ENCODE measurements at places on chromosomes 7 and 10. TPM values are rescaled to one million over a fixed set of nuclear protein-coding genes. Genes with fewer than 3 reads are reported as not detected.

DNA sequence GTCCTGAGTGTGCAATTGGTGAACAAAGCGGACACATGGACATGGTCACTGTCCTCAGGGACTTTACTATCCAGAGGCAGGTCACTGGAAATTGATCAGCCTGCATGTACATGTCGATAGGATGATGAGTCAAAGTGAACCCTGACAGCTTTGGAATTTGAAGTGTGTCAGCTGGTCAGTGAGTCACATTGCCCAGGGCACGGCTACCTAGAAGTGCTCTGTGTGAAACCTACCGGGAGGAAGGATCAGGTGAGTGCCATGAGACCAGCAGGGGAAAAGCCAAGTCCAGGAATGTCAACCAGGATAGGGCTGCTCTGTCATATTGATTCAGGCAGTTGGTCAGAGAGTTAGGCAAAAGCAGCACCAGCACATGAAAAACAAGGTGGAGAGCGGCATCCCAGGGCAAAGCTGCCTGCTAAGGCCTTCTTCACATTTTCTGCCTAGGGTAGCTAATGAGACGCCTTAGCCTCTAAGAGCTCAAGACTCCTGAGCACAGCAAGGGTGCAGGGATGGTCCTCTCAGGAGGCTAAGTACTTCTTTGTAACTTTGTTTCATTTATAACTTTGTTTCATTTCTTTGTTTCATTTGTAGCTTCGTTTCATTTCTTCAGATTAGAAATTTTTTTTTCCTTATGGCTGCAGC is 19.4 kb upstream of the PDCD4 start:
- no peak overlapping the region for H3K4me3 ChIP-seq
- H3K36me3 ChIP-seq = no peaks in the 10 kb centered on the region
- no peak overlapping the region for H3K27ac ChIP-seq
- H3K27me3 ChIP-seq = peaks cover 4% of the 10 kb centered on the region

GPR26 gene
- not detected for total RNA-seq

PLA2G12B gene
- total RNA-seq = not detected

EIF4EBP2 gene
- total RNA-seq = 40.4 TPM

- no peak for DNase-seq
- H3K27ac ChIP-seq = no peak overlapping the region
- H3K27me3 ChIP-seq = no peaks in the 10 kb centered on the region
- H3K4me1 ChIP-seq = peaks cover 2% of the 10 kb centered on the region
- H3K4me3 ChIP-seq = no peak overlapping the region
These were observed 54.1 kb downstream of the MTERF1 start for GRCh38 chr7:91826377-91826776.

DNA sequence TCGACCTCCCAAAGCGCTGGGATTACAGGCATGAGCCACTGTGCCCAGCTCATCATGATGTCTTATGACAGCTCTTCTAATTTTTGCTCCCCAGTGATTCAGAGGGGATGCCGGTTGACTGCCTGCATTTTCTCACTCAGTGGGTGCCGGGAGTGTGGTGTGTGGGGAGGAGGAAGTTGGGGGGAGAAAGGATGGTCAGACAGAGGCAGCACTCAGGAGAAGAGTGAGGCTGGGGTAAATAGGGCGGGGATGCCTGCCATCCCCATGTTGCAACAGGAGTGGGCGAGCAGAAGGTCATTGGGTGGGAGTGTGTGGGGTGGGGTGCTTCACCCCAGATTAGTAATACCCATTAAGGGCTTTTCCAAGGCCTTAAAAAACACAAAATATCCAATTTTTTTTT is 3.5 kb upstream of the CCL24 start:
- peaks cover 10% of the 10 kb centered on the region for H3K27me3 ChIP-seq
- no peaks in the 10 kb centered on the region for H3K36me3 ChIP-seq
- no peak overlapping the region for H3K4me3 ChIP-seq
- DNase-seq = no peak

DNA sequence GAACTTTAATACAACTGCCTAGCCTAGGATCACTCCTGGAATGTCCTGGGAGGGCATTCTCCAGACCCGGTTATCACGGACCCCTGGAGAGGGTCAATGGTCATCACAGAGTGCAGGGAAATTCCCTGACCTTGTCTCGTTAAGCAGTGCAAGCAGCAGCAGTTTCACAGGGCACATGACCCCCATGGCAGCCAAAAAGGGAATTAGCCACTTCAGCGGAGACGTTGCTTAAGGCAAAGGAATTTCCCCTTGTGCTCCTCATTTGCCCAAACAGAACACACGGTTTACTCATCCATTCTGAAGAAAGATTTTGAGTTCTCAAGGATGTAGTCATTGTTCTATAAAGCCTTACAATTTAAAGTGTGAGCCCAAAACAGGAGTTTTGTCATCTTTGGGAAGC is 260.3 kb downstream of the SNX13 start:
- peaks cover 60% of the 10 kb centered on the region for H3K4me1 ChIP-seq
- H3K27ac ChIP-seq = peak overlapping the region; percentile 91
- no peaks in the 10 kb centered on the region for H3K27me3 ChIP-seq
- no peaks in the 10 kb centered on the region for H3K36me3 ChIP-seq

VAX1 gene
- 3.2 TPM for total RNA-seq

- H3K27me3 ChIP-seq = no peaks in the 10 kb centered on the region
- H3K27ac ChIP-seq = no peak overlapping the region
- peaks cover 27% of the 10 kb centered on the region for H3K4me1 ChIP-seq
- no peaks in the 10 kb centered on the region for H3K36me3 ChIP-seq
- DNase-seq = no peak
- H3K4me3 ChIP-seq = no peak overlapping the region
These were observed 427.8 kb upstream of the LRGUK start for GRCh38 chr7:133699386-133699785.

DNA sequence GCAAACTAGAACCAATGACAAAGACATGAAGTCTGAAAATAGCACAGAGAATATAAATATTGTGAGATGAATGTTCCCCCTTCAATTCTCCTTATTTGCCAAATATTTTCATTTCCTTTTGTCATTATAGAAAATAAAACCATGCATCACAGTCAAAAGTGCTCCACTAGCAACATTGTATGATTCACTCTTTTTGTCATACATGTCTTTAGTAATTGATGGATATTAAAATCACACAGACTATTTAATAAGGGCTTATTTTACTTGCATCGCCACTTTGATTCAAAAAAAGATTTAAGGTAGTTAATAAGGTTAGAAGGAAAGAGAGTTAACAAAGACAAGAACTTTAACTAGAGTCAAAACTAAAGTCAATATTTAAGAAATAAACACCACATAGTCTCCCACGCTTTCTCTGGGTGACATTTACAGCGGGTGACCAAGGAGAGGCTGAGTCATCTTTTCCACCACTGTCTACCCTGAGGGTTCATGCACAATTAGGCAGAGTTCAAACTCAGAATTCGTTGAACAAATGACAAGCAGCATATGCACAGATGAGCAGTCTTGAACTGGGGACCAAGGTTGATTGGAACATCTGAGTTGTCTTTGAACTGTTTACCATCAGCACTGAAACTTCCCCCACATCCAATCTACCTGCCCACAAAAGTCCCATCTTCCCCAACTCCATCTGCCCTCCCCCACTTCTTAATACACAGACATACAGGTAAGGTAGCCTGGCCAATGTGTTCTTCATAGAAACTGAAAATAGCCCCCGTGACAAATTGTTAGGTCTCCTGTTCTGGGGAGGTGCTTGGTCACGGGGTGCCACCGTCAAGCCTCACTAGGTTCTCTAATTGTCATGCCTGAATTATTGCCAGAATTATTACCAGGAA is 42.5 kb downstream of the C7orf25 start:
- peaks cover 2% of the 10 kb centered on the region for H3K36me3 ChIP-seq
- peak overlapping the region; percentile 63 for H3K27ac ChIP-seq
- no peak for DNase-seq
- no peaks in the 10 kb centered on the region for H3K27me3 ChIP-seq
- H3K4me1 ChIP-seq = peaks cover 34% of the 10 kb centered on the region
- no peak overlapping the region for H3K4me3 ChIP-seq

- DNase-seq = no peak
- H3K36me3 ChIP-seq = no peaks in the 10 kb centered on the region
- no peak overlapping the region for H3K27ac ChIP-seq
- H3K4me3 ChIP-seq = no peak overlapping the region
These were observed 356.6 kb downstream of the PPP1R3A start for GRCh38 chr7:113562242-113562641.

DNA sequence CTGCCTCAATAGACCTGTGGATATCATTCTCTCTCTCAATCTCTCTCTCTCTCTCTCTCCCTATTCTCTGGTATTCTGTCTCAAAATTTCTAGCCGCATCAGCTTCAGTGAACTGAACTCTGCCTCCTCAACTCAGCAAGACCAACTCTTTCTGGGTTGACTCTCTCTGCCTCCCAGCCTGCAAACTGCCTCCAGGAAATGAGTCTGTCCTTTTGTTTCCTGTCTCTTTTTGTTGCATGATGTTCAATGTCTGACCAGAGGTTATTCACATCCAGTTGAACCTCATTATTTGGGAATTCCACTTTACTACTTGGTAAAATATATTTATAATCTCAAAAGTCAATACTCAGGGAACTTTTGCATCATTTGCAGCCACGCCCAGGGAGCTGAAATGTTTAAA is 682.7 kb upstream of the FZD8 start:
- no peaks in the 10 kb centered on the region for H3K27me3 ChIP-seq
- H3K36me3 ChIP-seq = no peaks in the 10 kb centered on the region
- DNase-seq = no peak
- no peak overlapping the region for H3K27ac ChIP-seq
- no peak overlapping the region for H3K4me3 ChIP-seq

GRCh38 chr7:17497136-17497535 is 198.7 kb downstream of the AHR start:
- peaks cover 66% of the 10 kb centered on the region for H3K4me1 ChIP-seq
- H3K4me3 ChIP-seq = no peak overlapping the region
- H3K27ac ChIP-seq = no peak overlapping the region
- H3K27me3 ChIP-seq = no peaks in the 10 kb centered on the region
- DNase-seq = no peak
